ENCODE measurements at places on chromosomes 7 and 10. TPM values are rescaled to one million over a fixed set of nuclear protein-coding genes. Genes with fewer than 3 reads are reported as not detected.

DNA sequence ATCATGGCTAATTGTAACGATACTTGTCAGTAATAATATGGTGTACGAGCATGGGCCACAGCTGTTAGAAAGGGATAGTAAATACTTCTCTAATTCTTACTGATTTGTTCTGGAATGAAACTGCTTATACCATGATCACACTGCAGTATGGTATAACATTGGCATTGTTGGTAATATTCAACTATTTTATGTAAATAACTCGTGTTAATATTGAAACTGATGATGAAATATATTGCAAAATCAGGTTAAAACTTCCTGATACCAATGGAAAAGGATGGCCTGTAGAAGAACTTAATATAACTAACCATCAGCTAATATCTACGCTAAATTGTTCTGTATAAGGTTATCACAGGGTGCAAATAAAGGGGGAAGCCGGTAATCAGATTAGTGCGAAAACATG lies 10.3 kb downstream of the OR2A14 start:
- no peak for DNase-seq

- DNase-seq: no peak
Measured at GRCh38 chr7:74473116-74473515, 19.4 kb downstream of the GTF2IRD1 start.

SLC35B4 gene
- 13.0 TPM for total RNA-seq

DNA sequence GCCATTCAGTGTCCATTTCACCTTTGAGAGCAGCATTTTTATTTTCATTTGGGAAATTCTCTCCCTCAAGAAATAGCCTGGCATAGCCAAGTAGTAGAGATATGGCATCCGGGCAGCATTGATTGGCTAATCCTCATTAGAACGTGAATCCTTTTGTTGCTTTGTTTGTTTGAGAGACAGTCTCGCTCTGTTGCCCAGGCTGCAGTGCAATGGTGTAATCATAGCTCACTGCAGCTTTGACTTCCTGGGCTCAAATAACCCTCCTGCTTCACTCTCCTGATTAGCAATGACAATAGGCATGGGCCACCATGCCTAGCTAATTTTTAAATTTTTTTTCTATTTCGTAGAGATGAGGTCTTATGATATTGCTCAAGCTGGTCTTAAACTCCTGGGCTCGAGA lies 1174.9 kb upstream of the AUTS2 start:
- DNase-seq: no peak

Data from vagina (tissue), 2 donors.